ENCODE measurements at places on chromosomes 1 and 21.

DNA sequence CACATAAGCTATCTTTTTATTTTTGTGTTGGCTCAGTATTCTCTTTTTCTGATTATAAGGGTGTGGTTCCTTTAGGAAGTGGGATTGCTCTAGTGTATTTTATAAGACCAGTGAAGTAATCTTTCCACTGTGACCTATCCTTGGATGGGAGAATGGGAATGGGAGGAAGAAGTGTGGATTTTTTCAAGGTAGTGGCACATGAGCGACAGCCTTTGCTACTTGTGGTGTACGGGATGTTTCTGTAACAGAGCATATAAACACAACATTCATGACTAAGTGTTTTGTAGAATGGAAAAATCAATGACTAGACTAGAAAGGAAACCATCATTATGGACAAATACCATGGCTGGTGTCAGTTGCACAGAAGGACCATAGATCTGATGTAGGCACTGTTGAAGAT lies 209.6 kb downstream of the GIPC2 start:
- DNase-seq = no peak

GRCh38 chr21:18041012-18041411 lies 203.6 kb upstream of the CHODL start:
- no peak for DNase-seq

GRCh38 chr1:185821612-185822385 lies 87.6 kb downstream of the HMCN1 start:
- no peak for DNase-seq

DNA sequence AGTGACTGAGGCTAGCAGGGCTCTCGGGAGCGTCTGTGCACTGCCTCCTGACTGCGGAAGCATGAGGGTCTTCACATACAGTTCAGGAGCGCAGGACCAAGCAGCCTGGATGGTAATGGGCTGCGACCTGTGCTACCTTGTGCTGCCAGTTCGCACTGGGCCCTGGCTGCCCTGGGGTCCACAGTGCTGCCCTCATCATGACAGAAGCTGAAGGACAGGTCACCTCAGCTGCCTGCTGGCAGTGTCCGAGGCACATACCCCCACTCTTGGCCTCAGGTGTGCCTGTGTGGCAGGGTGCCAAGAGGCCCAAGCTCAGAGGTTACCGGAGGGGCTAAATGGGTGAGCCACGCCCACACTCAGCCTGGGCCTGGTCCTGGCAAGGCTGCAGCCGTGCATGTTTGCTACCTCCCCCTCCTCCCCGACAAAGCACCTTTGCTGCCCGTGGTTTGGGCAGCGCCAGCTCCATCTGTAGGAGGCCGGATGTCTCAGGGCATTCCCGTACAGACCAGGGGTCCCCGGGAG lies 4.4 kb downstream of the JMJD4 start:
- DNase-seq = no peak

DNA sequence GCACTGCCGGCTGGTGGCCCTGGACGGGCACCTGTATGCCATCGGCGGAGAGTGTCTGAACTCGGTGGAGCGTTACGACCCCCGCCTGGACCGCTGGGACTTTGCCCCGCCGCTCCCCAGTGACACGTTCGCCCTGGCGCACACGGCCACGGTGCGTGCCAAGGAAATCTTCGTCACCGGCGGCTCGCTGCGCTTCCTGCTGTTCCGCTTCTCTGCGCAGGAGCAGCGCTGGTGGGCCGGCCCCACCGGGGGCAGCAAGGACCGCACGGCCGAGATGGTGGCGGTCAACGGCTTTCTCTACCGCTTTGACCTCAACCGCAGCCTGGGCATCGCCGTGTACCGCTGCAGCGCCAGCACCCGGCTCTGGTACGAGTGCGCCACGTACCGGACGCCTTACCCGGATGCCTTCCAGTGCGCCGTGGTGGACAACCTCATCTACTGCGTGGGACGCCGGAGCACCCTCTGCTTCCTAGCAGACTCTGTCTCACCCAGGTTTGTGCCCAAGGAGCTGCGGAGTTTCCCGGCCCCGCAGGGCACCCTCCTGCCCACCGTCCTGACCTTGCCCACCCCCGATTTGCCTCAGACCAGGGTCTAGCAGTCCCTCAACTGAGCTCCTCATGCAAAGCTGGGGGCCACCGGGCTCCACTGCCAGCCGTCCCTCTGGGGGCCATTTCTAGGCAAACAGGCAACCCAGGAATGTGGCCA lies 2.1 kb downstream of the KLHDC7A start:
- no peak for DNase-seq

GRCh38 chr21:46195595-46196195 lies 11.4 kb upstream of the SPATC1L start:
- no peak for DNase-seq

- DNase-seq = no peak
Measured at GRCh38 chr1:232486454-232487207, 143.3 kb downstream of the SIPA1L2 start.

DNA sequence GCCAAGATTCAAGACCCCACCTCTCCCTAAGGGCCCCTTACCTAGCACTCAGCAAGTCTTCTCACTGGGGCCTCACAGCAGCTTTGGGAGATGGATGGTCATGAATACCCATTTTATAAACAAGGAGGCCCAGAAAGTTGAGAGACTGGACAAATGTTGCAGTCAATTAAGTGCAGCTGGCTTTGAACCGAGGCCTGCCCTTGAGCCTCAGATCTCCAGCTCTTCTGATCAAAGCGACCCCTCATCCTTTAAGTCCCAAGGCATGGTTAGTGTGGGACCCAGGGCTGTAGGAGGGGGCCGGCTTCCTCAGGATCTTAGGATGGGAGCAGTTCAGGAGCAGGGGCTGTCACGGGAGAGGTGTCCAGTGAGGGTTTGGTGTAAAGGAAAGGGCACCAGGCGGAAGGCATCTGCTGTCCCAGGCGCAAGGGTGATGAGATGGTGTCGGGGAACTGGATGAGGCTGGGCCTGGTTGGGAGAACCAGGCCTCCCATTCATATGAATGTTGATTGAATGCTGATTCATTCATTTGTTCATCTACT lies 5.1 kb upstream of the MTFR1L start:
- no peak for DNase-seq

GRCh38 chr1:87151500-87152421 lies 176.9 kb upstream of the LMO4 start:
- no peak for DNase-seq

DNA sequence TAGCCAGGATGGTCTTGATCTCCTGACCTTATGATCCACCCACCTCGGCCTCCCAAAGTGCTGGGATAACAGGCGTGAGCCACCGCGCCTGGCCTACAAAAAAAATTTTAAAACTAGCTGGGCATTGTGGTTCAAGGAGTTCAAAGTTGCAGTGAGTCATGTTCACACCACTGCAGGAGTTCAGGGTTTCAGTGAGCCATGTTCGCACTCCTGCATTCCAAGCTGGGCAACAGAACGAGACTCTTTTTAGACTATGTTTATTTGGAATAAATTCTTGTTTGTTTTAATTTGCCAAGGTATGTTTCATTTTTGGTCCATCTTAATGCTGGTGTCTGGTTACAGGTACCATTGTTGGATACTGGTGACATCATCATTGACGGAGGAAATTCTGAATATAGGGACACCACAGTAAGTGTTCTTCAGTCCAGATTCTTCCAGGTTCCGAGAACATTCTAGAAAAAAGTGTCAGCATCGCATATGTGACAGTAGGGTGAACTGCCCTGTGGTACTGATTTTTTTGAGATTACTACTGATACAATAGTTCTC lies 3.9 kb downstream of the PGD start:
- no peak for DNase-seq

DNA sequence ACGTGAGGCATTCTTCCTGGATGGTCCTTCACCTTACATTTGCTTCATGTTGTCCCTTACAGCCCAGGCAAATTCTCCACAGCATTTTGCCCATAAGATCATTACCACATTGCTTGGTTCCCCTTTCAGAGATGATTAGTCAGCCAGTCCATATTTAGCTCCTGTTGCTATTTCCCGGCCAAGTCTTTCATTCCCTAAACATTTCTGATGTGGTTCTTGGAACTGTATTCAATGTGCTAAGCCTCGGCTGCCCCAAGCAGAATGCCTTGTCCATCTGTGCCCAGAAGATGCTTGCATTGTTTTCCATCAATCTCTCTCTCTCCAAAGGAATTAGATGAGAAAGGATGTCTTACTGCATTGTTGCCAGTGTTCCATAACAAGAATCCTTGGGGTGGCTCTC lies 420.9 kb upstream of the CAMK1G start:
- DNase-seq = no peak

DNA sequence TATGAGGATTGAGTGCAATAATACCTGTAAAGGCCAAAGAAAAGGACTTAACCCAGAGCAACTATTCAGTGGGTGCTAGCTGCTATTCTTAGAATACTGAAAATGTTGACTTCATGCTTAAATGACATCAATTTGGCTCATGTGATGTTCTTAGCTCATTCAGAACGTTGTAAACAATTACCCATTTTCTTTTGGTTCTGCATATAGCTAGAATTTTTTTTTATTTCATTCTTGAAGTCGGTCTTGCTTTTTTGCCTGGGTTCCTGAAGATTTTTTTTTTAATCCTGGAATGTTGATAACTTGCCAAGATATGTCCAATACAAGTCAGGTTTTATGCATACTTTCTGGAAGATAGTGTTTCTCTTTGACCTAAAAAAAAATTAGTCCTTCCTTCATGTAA lies 772.0 kb downstream of the LTN1 start:
- no peak for DNase-seq

Measured in stimulated activated CD8-positive, alpha-beta memory T cell treated with anti-CD3 and anti-CD28 coated beads, Interleukin-2, amount 100 ng/mL, for 1 hour (primary cell).